ENCODE measurements at places on chromosomes 3 and 15. TPM values are rescaled to one million over a fixed set of nuclear protein-coding genes. Genes with fewer than 3 reads are reported as not detected.

DNA sequence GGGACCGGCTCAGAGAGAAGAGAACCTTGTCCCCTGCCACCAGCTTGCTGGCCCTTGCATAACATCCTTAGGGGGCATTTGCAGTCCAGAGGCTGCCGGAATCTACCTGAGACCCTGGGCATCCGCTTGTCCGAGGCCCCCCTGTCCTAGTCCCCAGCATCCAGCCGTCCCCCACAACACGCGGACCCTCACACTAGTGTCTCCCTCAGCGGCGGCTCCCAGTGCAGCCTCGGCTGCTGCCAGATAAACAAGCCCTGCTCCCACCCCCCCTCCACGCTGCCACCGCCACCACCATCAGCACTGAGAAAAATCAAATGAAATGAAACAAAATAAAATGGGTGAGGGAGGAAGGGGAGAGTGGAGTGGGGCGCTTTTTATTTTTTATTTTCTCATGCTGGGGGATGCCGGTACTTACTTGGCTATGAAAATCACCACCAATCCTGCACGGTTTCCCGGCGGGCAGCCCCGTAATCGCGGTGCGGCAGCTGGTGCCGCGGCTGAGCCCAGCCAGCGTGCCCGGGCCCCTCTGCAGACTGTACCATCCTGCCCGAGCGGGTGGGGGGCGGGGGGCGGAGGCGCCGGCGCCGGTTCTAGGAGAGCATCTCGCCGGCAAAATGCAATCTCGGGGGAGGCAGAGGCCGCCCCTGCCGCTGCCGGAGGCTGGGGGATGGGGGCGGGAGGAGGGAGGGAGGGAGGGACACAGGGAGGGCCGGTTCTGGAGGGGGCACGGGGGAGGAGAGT lies at the start of gene ATP2B2:
ATP2B2 (minus strand) TSS at position 537 of the 741 bp plus-strand sequence. CDS start 56,043 bp downstream, outside the sequence.
- no peak for DNase-seq

GRCh38 chr3:127467391-127467790 lies 123.1 kb downstream of the TPRA1 start:
- DNase-seq, result no peak

- peak; percentile 54 for DNase-seq
Observed at GRCh38 chr15:95448531-95449229, 881.8 kb upstream of the NR2F2 start.

DNA sequence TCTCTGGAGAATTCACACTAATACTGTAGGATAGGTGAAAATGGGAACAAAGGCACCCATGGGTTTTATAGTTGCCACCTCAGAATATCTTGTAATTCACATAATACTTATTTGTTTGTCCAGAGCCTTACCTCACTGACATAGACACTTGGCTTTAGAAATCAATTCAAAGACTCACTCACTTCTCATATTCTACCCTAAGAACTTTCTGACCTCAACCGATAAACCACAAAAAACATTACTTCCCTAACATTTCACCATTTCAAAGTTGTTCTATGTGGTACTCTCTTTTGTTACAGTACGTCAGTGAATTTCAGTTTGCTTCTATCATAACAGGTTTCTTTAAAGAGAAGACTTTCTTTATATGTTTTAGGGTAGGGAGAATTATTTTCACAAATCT lies 359.3 kb downstream of the IGSF11 start:
- DNase-seq, result no peak

DNA sequence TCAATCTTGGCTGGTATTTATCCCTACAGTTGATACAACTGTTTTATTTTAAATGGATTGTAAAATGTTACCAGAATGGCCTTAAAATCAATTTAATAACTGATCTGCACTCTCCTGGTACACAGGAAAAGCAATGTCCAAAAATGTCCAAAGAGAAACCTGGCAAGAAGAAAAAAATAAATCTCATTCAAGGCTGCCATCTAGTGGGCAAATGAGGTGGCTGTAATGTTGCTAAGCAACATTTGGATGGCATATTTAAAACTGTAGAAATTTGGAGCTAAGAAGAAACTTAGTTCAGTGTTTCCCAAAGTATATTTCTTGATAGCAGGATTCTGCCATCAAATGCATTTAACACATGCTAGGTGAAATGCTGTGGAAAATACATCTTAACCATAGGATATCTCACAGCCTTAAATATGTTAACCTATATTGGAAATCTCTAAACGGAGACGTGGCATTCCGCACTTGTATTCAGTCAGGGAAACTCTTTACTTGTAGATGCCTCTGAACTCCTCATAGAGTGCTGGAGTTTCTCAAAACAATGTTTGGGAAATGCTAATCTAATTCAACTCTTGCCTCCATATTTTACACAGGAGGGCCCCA lies 216.8 kb downstream of the ERC2 start:
- DNase-seq, result peak; percentile 51

GRCh38 chr15:83219026-83219425 lies 11.4 kb upstream of the HDGFL3 start:
- no peak for DNase-seq

GRCh38 chr3:157589211-157589610 lies 86.0 kb upstream of the VEPH1 start:
- DNase-seq, result no peak

- DNase-seq, result no peak
Observed at GRCh38 chr3:11696054-11696453, 52.3 kb upstream of the VGLL4 start.

GRCh38 chr15:40092256-40092978 lies 16.3 kb downstream of the BMF start:
- peak; percentile 86 for DNase-seq

DNA sequence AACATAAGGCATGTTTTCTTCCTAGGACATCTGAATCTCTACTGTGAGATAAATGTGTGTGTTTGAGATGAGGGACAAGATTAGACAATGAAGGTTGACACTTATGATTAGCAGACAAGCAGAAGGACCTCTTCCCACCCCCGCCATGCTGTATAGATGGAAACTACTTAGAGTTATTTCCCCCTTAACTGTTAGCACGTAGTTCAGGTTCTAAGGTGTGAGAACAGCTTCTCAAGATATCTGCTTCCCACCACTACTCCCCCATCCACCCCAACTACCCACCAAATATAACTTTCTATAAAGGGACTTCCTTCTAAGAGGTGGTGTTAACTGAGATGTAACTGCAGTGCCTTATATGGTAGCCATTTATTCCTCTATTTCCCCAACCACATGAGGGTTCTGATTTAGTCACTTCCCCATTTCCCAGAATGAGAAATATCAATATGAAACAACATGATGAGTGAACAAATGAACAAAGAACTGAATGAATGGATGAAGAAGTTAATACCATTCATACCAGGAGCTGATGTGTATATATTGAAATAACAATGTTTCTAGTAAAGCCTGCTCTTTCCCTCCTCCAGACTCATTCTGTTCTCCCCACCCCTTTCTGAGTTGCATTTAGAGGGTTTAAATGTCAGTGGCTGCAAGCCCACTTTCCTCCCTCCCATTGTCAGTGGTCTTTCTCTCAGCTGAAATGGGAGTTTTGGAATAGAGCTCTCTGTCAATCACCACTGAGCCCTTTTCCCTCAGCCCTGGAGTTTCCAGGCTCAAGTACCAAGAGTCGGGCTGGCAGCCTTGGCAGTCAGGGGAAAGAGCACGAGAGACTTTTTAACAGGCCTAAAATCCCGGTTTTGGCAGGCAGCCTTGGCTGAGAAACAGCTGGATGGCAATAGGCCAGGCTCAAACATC lies 7.7 kb upstream of the RFTN1 start:
- no peak for DNase-seq

- DNase-seq, result no peak
Observed at GRCh38 chr3:198043119-198043518, 83.1 kb downstream of the LMLN start.

DNA sequence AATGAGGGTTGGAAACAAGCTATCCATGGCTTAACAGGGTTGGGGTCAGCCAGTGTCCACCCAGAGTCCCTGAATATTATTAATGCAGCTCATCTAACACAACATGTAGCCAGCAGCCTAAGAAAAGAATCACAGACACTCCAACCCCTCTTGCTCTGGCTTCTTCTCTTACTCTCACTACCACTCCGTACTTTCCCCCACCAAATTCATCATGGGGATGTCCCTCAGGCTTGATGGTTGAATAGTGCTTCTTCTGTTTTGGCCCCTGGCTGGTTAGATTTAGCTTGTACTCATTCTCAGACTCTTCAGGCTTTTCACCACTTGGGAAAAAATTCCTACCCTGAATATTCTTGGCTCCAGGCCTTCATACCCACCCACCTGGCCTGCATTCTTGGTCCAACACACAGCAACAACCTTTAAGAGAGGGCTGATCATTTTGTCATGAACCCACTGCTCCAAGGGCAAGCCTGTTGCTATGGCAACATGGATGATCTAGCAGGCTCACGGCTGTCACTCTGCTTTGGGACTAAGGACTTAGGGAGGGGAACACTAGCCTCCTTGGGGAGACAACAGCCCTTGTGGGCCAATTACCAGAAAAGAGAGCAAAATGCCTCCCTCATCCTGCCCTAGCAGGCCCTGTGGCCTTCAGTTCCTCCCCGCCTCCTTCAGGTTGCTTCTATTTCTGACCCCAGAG lies 9.4 kb upstream of the MED12L start:
- DNase-seq, result no peak

The ACOX2 gene
- polyA plus RNA-seq, result 32.9 TPM

The NR1I2 gene
- polyA plus RNA-seq, result not detected

The TBC1D2B gene
- polyA plus RNA-seq, result 22.8 TPM

The MAP6D1 gene
- polyA plus RNA-seq, result 5.2 TPM

The SELENOS gene
- 77.1 TPM for polyA plus RNA-seq

Data from IMR-90 (cell line).